ENCODE measurements at places on chromosomes 7 and 10.
A peak's percentile ranks its signal among the peaks of the same experiment; 100 is the strongest.

DNA sequence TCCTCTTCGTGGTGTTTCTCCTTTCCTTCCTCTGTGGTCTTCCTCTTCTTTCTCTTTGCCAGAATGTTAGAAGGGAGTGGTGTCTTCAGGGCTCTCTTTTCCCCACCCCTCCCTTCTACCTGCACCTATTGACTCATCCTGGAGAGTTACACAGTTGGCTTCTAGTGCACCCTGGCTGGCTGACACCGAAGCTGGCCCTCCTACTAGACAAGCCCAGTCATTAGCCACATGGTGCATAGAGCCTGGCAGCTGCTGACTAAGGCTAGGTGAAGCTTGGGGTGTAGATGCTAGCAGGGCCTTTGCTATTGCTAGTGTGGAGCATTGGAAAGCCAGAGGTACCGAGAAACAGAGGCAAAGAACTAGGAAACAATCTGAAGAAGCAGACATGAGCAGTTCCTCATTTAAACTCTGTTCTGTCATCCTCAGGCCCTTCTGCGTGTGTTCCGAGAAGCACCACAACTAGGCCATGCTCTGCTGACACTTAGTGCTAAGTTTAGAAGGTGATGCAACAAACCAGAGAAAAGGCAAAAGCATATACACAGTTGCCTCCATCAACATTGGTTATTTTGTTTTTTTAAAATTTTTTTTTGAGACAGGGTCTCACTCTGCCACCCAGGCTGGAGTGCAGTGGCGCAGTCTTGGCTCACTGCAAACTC, 213.9 kb downstream of the BAMBI start:
- DNase-seq, result no peak

DNA sequence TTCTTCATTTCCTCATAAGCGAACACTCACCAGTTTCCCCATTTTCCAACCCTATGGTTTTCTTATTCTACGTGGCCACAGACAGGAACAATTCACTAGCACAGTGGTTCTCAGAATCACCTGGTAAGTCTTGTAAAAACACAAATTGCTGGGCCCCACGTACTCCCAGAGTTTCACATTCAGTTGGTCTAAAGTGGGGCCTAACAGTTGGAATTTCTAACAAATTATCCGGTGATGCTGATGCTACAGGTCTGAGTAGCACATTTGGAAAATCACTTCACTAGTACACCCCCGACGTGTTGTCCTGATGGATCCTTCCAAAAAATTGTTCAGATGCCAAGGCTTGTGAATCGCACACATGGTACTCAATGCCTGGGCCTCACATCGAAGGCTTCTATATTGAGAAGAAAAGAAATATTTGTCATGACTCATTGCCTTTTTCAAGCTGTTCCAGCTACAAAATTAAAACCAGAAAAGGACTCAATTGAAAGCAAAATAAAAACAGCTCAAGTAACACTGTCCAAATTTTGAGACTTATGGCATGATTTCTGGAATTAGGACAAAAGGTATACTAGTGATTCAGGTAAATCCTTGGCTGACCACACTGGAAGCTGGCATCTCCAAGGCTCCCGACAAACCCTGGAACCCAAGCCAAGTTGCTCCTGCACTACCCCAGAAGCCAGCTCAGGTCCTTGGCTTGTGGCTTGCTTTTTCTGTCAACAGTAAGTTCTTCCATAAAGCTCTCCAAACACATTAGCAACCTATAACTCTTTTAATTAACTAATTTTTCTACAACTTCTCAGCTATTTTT, 12.9 kb upstream of the VIM start:
- DNase-seq, result no peak

- DNase-seq, result no peak
These were observed 97.8 kb downstream of the CHST15 start for GRCh38 chr10:123995461-123996131.

- no peak for DNase-seq
These were observed 9.5 kb upstream of the LBX1 start for GRCh38 chr10:101238732-101239105.

DNA sequence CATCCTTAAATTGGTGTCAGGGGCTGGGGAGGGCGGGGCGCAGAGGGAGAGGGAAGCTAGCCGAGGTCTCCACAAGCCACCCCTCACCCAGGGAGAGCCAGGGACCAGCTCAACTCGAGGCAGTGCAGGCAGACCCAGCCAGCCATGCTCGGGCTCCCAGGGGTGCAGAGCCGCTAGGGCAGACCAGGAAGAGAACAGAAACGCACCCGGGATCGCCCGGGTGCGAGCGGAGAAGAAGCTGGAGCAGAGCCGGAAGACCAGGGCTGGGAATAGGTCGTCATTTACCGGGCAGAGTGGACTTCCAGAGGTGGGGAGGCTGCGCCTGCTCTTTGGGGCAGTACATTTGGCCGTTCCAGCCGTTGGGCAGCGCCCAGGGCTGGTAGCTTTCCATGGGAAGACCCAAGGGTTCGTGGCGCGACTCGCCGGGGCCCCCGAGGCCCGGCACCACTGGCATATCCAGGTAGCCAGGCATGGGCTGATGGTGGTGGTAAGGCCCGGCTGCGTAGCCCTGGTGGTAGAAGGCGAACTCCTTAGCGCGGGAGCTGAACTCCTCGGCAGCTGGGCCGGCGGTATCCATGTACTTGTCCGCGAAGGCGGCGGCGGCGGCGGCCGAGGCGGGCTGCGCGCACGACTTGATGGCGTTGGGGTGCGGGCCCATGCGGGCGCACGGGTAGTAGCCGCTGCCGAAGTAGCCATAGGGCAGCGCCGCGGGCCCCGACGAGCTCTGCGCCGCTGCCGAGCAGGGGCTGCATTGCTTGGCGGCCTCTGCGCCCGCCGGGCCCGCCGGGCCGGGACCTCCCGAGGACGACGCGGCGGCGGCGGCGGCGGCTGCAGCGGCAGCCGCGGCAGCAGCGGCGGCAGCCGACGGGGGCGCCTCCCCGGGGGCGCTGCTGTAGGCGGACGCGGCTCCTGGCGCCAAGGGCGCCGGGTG, 755 bp downstream of the HOXA13 start:
- DNase-seq, result no peak

DNA sequence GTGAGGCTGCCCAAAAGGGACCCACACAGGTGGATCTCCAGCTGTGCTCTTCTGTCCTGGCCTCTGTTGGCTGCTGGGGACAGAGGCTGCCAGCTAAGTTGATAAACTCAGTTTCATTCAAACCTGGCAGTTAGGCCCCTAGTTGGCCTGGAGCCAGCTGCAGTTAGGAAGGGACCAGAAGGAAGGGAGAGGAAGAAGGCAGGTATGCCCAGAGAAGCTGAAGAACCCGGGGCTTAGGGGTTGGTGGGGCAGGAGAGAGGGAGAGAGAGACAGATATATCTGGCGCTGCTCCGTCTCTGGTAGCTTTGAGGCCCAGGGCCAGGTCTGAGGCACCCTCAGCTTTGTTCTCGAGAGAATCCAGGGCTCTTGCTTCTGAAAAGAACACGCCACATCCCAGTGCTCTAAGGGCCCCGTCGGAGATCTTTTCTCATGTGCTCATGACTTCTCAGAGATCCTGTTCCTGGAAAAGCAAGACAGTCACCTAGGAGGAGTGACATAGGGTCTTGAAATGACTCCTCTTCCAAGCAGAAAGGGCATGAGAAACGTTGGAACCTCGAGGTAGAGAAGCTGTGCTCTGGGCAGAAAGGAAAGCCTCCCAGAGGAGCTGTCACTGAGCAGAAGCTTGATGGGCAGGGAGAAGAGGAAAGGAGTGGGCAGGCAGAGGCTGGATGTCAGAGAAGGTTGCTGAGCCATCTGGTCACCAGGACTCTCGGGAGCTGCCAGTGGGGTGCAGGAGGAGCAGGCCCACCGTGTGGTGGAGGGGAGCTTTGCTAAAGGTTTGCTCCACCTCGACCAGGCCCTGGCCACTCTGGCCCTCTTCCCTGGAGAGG, 153.6 kb downstream of the ARHGAP21 start:
- no peak for DNase-seq

GRCh38 chr7:52911326-52911725, 124.1 kb upstream of the POM121L12 start:
- DNase-seq, result no peak

- no peak for DNase-seq
These were observed 27.5 kb downstream of the VIM start for GRCh38 chr10:17255512-17255911.

GRCh38 chr10:79941146-79941545, 7.8 kb downstream of the SFTPD start:
- no peak for DNase-seq

- no peak for DNase-seq
These were observed 22.2 kb downstream of the MPP7 start for GRCh38 chr10:28280652-28281051.

GRCh38 chr10:22321156-22321923, 441 bp downstream of the BMI1 start:
- peak; percentile 50 for DNase-seq

GRCh38 chr10:71562904-71563303, 156.7 kb downstream of the C10orf105 start:
- no peak for DNase-seq

DNA sequence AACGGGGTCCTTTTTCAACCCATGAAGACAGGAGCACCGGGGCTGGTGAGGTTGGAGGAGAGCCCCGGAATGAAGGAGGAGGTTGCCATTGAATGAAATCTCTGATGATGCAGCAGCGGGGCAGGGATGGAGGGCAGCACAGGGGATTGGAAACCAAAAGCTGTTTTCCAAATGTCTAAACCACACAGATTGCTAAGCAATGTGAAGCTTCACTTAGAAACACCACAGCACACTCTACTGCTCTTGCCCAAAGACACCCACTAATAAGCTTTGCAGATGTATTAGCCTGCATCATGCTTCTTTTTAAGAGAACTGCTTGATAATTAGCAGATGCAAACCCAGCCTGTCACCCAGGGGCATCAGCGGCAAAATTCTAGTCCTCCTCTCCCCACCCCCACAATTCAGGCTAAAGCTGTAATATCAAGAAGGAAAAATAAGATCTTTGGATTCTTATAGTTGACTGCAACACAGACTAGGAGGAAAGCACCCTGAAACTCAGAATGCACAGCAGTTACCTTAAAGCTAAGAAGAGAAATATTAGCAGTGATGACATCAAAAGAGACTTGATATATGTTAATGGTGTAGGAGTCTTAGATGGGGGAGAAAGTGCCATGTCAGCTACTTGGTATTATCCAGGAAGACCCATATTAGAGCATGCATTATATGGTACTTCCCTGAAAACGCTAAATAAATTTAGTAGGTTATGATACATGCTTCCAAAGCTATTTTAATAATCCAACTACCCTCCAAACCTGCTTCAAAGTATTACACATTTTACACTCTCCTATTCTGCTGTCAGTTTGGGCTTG, 666.7 kb downstream of the KCNMA1 start:
- no peak for DNase-seq

- no peak for DNase-seq
These were observed 257.7 kb upstream of the GLI3 start for GRCh38 chr7:42494736-42495135.

- DNase-seq, result no peak
These were observed 20.3 kb upstream of the PFKP start for GRCh38 chr10:3046981-3047547.

DNA sequence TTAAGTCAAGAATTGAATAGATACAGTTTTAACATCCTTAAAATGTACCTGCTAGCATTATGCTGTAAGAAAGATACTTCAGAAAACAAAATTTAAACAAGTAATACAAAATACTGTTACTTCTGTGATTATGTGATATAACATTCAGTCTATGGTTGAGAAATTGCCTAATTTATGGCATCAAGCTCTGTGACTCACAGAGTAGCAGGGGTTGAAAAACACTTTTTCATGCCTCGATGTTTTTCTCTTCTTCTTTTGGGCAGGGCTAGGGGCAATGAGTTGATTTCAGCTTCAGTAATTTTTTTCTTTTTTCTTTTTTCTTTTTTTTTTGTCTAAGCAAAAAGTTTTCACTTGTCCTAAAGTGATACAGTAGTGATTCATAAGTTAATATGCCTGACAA, 209.2 kb downstream of the MBL2 start:
- DNase-seq, result no peak

- no peak for DNase-seq
These were observed 15.1 kb downstream of the GATA3 start for GRCh38 chr10:8069627-8070026.

- DNase-seq, result no peak
These were observed 39.4 kb upstream of the TARP start for GRCh38 chr7:38312821-38313220.

DNA sequence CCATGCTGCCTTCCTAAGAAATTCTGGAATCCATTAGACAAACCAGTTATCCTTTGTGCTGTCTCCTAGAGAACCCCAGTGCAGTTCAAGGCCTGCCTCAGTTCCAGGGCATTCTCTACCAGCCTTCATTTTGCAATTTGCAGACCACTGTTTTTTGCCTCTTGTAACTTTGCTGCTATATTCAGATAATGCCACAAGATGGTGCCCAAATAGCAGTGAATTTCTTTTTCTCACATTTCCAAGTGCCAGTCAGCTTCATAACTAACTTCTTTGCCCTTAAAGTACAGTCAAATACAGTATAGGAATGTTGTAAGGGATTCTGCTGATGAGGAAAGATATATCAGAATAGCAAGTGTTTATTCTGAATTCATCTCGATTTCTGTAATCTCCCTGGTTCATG, 25.2 kb downstream of the LOXL4 start:
- no peak for DNase-seq
